ENCODE measurements at places on chromosomes 11 and 22.

GRCh38 chr11:46290598-46291309, 13.3 kb downstream of the CREB3L1 start:
- DNase-seq, result no peak

DNA sequence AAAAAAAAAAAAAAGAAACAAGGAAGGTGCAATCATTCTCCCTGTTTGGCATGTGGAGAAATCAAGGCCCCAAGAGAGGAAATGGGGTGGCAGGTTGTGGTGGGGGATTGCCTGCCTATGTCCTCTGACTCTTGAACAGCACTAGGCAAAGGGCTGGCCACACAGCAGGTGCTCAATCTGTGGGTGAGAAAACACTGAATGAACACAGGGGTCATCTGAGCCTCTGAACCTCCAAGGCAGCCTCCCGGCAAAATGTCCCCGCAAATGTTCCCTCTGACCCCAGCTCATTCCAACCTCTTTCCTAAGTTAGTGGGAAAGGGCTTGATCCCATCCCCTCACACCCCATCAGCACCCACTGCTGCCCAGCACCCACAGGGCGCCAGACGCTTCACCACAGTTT, 4.6 kb downstream of the PLA2G6 start:
- no peak for DNase-seq

DNA sequence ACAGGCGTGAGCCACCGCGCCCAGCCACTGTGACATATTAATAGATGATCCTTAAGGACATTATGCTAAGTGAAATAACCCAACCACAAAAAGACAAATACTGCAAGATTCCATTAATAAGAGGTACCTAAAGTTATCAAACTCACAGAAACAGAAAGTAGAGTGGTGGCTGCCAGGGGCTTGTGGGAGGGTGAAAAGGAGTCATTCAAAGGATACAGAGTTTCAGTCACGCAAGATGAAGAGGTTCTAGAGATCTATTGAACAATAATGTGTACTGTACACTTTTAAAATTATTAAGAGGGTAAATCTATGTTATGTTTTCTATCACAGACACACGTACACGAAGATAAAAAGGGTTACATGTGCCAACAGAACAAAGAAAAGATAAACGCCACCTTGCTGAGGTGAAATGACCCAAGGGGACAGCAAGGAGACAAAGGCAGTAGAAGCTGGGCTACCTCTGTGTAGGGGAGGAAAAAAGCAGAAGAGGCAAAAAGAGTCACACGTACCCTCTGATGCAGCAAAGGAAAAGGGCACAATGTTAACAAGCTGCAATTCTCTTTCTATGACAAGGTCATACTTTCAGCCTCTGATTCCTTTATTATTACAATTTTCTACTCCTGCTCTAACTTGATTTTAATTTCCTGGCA, 65.3 kb downstream of the AMBRA1 start:
- no peak for DNase-seq

DNA sequence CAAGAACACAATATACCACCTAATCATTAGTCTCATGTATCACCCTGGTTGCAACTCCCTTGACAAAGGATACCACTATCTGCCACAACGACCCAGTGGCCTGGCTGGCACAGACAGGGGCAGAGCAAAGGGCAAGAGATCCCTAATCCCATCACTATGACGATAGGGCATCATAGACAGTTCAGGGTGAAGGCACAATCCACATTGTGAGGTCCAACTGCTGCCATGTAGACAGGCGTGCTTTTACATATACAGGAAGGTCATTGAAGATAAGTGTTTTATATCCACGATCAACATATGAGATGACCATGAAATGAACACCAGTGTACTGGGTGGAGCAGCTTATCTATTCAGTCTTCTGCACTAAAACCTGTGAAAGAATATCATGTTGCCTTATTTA, 94.6 kb downstream of the IGLL1 start:
- DNase-seq, result no peak

DNA sequence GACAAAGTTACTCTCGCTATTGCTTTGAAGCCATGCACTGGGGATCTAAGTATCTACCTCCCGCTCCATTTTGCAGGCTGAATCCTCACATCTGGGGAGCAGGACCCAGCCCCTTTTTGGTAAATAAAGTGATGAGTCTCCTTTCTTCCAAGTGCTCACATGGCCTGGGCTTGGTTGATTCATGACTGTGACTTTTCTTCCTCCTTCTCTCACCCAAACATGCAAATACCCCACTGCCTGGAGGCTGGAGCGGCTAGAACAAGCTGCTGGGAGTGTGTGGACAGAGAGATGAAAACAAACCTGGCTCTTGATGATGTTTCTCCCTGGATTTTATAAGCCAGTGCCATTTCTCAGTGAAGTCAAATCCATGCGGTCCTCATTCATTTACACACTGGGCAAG, 72.7 kb downstream of the TRIM29 start:
- DNase-seq, result no peak

DNA sequence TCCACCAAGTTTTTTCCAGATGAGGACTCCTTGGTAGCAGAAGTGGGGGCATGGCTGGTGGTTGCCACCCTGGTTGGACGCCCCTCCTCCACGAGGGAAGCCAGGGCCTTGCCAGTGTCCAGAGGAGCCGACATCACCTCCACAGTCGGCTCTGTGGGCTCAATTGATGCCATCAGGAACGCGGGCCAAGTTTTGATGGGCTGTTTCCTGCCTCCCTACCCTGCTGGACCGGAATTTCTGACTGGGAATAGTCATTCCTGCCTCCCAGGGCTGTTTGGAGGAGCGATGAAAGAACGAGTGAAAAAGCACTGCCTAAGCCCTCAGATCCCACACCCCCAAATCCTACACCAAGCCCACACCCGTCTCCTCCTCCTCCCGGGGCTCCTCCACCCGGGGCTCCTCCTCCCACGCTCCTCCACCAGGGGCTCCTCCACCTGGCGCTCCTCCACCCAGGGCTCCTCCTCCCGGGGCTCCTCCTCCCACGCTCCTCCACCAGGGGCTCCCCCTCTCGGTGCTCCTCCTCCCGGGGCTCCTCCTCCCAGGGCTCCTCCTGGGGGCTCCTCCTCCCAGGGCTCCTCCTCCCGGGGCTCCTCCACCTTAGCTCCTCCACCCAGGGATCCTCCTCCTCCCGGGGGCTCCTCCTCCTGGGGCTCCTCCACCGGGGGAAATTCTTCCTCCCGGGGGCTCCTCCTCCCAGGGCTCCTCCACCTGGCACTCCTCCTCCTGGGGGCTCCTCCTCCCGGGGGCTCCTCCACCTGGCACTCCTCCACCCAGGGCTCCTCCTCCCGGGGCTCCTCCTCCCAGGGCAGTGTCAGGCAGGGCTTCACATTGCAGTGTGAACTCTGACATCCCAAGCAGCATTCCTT, 10.0 kb upstream of the PRR5 start:
- no peak for DNase-seq

DNA sequence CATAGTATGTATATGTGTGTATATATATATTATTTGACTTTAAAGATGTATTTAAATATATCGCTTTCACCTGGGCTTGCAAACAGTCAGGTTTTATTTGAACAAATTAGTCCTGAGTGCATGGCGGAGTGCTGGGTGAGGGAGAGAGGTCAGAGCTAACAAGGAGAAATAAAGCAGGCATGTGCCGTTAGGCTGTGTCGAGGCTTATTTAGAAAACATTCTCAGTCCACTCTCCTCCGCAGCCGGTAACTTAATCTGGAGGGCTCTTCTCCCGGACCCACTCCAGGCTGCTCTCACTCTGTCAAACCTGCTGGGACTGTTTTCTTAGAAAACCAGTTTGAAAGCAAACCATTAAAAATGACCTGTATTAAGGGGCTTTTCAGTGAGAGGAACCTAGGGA, 455.9 kb downstream of the MN1 start:
- no peak for DNase-seq

- DNase-seq, result no peak
These were observed 8.8 kb downstream of the KRTAP5-5 start for GRCh38 chr11:1638344-1638743.

GRCh38 chr11:64755681-64756361, 4.0 kb downstream of the PYGM start:
- no peak for DNase-seq

GRCh38 chr11:86558207-86558606, 114.2 kb downstream of the ME3 start:
- no peak for DNase-seq

- no peak for DNase-seq
These were observed 9.8 kb downstream of the PRMT3 start for GRCh38 chr11:20397281-20397680.

- DNase-seq, result no peak
These were observed 8.3 kb upstream of the KIAA0930 start for GRCh38 chr22:45248832-45249561.

DNA sequence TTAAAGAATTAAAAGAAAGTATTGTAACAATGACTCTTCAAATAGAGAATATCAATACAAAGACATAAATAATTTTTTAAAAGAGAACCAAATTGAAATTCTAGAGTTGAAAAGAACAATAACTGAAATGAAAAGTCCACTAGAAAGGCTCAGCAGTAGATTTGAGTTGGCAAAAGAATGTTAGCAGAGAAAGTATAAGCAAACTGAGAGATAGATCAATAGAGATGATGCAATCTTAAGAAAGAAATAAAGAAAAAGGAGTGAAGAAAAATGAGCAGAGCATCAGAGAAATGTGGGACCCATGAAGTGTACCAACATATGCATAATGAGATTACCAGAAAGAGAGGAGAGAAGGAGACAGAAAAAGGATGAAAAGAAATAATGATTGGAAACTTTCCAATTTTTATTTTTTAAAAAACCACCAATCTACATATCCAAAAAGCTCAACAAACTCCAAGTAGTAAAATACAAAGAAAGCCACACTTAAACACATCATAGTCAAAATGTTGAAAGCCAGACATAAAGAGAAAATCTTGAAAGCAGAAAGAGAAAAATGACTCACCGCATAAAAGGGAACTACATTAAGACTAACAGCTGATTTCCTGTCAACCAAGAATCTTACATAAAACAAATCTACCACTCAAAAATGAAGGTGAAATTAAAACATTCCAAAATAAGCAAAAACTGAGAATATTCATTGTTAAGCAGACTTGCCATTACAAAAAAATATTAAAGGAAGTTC, 20.9 kb downstream of the NCF4 start:
- no peak for DNase-seq

GRCh38 chr11:134950692-134951304, 538.8 kb upstream of the B3GAT1 start:
- no peak for DNase-seq

Measured in NCI-H187 (cell line).